NB4 (cell line): ENCODE measurements at places on chromosomes 12 and 14.
A peak's percentile ranks its signal among the peaks of the same experiment; 100 is the strongest.

DNA sequence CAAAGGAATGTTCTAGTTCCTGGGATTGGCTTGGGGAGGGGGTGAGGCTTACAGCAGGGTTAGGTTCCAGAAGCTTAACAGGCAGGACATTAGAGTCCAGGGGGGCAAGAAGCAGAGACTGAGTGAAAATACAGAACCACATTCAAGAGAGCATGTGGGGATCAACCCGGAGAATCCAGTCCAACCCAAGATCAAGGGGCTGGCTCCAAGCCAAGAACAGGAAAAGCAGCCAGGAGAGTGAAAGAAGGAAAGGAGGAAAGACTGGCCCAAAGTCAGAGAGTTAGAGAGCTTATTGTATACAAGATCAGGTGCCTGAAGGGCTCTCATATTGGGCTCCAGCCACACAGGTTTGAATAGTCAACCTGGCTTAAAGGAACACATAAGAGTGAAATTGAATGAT, 190.3 kb upstream of the CDKN3 start:
- no peak for DNase-seq

GRCh38 chr14:94143239-94143638, 13.8 kb upstream of the IFI27L2 start:
- DNase-seq = peak; percentile 34

DNA sequence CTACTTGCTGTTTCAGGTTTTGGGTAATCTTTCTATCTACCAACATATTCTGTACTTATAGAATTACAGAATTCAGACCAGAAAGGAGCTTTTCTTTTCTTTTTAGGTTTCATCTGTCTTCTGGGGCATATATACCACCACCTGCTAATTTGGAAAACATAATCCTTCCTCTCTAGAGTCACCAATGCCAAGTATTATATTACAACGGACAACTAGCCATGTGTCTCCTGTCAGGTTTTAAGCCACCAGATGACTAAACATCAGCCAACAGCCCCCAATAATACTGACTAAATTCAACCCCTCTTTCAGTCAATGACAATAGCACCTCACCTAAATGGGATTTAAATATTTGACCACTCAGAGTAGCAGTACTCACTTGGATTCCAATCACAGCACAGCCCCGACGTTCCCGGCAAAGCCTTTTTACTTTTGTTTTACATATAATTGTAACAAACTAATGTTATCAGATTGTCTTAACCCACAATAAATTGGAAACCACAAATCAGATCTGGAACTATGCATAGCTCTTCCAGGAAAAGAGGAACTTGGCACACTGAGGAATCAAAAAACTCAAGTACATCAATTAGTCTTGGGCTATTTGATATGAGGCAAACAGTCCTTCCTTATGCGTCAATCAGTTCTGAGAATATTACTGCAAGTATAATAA, 13.5 kb downstream of the SLC11A2 start:
- no peak for DNase-seq

DNA sequence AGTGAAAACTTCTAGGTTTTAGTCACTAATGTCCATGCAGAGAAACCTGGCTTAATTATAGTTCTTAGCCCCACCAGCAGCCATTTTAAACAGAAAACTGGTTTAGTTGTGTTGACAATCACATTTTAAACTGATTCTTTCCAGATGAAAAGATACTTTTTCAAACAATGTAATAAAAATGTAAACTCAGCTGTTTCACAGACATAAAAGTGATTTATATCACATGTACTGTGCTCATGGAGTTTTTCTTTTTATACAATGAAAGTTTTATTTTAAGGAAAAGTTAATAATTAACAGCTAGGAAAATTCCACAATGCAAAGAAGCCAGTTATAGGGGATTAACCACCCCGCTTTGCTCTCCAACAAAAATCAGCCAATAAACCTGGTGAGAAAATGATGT, 129.7 kb downstream of the PAX9 start:
- no peak for DNase-seq

DNA sequence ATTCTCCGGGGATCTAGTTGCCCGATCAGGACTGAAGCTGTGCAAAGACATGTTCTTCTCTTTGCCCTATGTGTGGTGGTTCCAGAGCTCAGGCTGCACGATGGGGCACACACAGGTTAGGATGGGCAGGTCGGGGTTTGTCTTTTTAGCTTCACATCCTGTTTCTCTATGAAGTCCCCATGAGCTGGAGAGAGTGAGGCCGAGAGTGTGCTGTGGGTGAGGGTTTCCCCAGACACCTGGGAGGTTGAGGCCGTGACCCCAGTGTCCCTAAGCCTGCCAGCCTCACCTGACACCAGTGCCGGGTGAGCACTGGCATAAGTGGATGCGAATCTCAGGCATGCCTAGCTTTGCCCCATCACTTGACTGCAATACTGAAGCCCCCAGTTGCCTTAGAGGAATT, 32.9 kb upstream of the IGF1 start:
- no peak for DNase-seq

DNA sequence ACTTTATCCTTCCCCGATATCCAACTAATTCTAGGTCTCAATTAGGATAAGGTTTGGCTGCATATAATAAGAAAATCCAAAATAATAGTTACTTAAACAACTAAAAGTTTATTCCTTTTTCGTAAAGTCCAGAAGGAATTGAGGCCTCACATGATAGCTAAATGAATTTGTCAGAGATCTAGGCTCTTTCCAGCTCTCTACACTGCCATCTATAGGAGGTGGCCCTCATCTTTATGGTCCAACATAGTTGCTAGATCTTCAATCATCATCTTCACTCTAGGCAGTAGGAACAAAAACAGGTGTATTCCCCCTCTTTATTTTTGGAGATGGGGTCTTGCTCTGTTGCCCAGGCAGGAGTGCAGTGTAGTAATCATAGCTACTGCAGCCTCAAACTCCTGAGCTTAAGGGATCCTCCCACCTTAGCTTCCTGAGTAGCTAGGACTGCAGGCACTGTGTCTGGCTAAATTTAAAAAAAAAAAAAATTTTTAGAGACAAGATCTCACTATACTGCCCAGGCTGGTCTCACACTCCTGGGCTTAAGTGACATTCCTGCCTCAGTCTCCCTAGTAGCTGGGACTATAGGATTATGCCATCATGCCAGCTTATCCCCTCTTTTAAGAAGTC, 46.5 kb upstream of the SAV1 start:
- DNase-seq = peak; percentile 51

DNA sequence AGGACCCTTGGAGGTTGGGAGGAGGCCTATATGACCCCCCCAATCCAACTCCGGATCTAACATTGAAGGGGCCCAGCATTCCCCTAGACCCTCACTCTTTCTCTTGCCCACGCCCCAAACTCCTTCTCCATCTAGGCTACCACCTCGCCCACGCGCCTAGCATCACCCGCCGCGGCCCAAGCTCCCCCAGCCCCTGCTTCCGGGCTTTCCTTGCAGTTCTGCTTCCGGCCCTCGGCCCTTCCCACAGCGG, 445 bp downstream of the CERS5 start:
- no peak for DNase-seq

- peak; percentile 66 for DNase-seq
Measured at GRCh38 chr14:90382491-90383125, 14.2 kb upstream of the CALM1 start.

- no peak for DNase-seq
Measured at GRCh38 chr14:93564918-93565317, 134.2 kb downstream of the UNC79 start.

GRCh38 chr12:80472236-80472635, 28.2 kb downstream of the PTPRQ start:
- no peak for DNase-seq

DNA sequence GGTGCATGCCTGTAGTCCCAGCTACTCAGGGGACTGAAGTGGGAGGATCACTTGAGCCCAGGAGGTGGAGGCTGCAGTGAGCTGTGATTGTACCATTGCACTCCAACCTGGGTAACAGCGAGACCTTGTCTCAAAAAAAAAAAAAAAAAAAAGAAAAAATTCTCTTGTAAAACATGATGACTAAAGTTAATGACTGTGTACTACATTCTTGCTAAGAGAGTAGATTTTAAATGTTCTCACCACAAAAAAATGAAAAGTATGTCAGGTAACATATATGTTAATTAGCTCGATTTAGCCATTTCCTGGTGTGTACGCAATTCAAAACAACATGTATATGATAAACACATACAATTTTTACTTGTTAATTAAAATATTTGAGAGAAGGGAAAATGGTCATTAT, 480.7 kb upstream of the RGS6 start:
- no peak for DNase-seq

GRCh38 chr14:75094896-75095295, 25.5 kb downstream of the ZC2HC1C start:
- no peak for DNase-seq

GRCh38 chr12:47813511-47814196, 6.0 kb downstream of the HDAC7 start:
- peak; percentile 91 for DNase-seq

DNA sequence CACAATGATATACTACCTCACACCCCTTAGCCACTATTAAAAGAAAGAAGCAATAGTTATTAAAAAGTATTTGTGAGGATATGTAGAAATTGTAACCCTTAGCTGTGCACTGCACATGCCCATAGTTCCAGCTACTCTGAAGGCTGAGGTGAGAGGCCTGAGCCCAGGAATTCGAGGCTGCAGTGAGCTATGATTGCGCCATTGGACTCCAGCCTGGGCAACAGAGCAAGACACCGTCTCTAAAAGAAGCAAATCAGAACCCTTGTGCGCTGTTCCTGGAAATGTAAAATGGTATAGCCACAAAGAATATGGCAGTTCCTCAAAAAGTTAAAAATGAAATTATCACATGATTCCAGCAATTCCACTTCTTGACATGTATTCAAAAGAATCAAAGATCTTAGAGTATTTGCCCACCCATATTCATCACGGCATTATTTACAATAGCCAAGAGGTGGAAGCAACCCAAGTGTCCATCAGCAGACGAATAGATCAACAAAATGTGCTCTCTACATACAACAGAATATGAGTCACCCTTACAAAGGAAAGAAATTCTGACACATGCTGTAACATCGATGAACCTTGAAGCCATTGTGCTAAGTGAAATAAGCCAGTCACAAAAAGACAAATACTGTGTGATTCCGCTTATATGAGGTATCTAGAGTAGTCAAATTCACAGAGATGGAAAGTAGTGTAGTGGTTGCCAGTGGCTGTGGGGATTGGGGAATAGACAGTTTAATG, 23.7 kb upstream of the YLPM1 start:
- DNase-seq = no peak

GRCh38 chr12:86264451-86265328, 8.5 kb upstream of the MGAT4C start:
- DNase-seq = no peak

DNA sequence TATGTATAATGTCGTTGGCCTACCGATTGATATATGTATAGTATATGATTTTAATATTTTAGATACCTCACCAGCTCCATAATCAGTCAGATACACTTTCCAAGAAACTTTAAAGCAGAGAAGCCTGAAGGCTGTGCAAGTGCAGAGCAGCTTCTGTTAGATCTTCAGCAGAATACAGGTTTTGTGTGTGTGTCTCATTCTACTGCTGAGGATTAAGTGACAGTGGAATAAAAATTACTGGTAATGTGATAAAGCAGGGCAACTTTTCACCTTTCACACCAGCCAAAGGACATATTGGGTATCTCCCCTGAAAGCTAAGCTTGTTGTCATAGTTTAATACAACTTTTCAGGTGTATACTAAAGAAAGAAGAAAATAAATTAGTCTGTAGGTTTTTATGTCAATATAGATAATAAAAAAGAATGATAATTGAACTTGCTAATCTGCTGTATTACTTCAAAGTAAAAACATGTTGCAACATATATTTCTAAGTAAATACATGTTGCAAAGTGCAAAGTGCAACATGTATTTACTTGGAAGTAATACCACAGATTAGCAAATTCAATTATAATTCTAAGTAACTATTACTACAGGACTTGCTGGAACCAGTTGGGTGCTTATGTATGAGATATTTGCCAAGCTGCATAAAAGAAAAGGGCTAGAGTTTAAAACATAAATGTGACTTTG, 128.3 kb downstream of the SLC16A7 start:
- DNase-seq = no peak

- no peak for DNase-seq
Measured at GRCh38 chr14:94867946-94868771, 98.2 kb upstream of the GSC start.

- no peak for DNase-seq
Measured at GRCh38 chr12:106194351-106194750, 53.5 kb downstream of the CKAP4 start.

- no peak for DNase-seq
Measured at GRCh38 chr14:89476354-89476896, 59.4 kb upstream of the FOXN3 start.

GRCh38 chr14:44759277-44759676, 202.5 kb downstream of the KLHL28 start:
- no peak for DNase-seq

- DNase-seq = no peak
Measured at GRCh38 chr12:129401572-129401971, 502.3 kb downstream of the TMEM132D start.

- peak; percentile 84 for DNase-seq
Measured at GRCh38 chr14:91241863-91242262, 2.6 kb downstream of the GPR68 start.

DNA sequence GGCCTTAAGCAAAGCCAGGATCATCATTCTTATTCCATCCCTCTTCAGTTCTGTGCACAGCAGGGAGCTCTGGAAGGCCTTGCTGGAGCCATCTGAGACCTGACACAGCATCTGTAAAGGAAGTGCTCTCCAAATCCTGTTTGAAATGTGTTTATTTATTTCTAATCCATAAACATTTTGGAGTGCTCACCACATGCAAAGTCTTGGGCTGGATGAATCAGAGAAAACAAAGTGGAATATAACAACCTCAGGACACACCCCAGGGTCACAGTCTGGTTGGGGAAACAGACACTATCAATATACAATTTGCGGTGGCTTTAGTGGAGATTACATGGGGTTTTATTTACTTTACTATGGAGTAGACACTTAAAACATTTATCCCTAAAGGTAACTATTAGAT, 54.3 kb downstream of the BMP4 start:
- no peak for DNase-seq

- DNase-seq = no peak
Measured at GRCh38 chr12:115708801-115709200, 568.7 kb downstream of the MED13L start.

DNA sequence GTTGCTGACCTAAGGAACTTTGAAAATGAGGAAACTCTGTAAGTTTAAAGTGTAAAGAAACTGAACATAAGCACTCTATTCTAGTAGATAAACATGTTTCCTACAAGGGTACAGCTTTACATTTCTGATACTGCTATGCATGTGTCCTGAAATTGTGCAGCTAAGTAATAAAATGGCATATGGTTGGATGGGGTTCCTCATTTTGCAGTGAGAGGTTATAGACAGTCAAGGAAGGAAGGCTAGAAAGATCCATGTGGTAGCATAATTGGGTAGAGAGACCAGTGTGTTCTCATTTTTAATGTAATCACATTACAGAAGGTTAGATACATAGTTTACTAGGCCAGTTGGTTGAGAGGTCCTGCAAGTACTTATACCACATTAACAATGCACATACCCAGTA, 477.0 kb downstream of the TMEM121 start:
- peak; percentile 36 for DNase-seq

DNA sequence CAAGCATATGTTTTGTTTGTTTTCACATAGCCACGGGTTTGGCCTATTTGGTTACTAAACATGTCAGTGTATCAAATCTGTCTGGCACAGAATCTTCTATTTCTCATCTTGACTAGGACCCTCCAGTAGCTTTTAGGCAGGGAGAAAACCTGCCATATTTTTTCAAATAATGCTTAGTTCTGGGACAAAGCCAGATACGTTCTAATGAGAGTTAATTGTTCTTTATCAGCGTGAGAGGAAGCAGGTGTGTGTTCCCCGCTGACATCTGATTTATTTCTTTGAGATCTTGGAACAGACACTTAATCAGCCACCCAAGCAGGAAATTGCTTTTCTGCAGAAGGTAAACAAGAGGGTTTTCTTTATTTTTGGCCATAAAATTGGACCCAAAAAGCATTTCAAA, 54.8 kb downstream of the GOLGA5 start:
- no peak for DNase-seq
